Right renal pelvis (tissue), 4 donors: ENCODE measurements at places on chromosomes 12 and 14. TPM values are rescaled to one million over a fixed set of nuclear protein-coding genes. Genes with fewer than 3 reads are reported as not detected.

The MOK gene
- polyA plus RNA-seq = 28.6 TPM

The VRTN gene
- polyA plus RNA-seq = not detected

The ACRBP gene
- 6.9 TPM for polyA plus RNA-seq

The LRP1-AS gene
- polyA plus RNA-seq = not detected
